NCI-H1436 treated with DMSO at 0.1 percent for 48 hours (cell line): ENCODE measurements at places on chromosomes 13 and 19.

- no peak for DNase-seq
These were observed 1538.2 kb downstream of the UQCRFS1 start for GRCh38 chr19:27674701-27675100.

DNA sequence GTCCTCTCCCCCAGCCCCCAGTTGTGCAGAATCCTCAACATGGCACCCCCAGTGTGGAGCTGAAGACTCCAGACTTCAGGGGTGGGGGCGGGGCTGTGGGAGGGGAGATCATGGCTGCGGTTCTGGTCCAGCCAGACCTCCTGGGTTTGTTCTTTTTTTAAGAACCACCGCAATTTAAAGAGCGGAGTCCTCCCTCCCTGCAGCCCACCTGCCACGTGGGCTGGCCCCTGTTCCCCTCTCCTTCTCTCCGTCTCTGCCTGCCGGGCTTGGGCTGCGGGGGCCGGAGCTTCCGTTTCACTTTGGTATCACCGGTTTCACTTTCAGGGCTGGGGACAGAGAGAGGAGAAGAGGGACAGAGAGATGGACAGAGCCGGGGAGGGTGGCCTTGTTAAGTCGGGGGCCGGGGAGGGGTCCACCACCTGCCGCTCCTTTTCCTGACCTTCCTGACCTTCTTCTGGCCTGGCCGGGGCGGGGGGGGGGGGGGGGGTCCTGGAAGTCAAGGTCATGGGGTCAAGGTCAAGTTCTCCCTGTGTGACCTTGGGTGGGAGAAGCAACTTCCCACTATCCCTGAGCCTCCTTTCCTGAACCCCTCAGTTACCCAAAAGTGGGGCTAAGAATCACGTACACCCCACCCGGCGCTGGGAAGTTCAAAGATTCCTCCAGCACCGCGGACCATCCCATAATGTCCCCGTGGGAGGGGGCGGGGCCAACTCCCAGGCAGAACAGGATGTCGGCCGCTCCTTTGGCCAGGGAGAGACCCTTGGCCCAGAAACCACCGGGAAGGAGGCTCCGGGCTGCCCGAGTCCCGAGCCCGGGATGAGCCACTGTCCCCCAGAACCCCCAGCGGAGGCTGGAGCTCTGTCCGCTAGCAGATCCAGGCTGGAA lies 11.3 kb upstream of the ZBTB7A start:
- DNase-seq: no peak

- DNase-seq: peak; percentile 48
These were observed 258.2 kb upstream of the IRS2 start for GRCh38 chr13:110044551-110045111.

DNA sequence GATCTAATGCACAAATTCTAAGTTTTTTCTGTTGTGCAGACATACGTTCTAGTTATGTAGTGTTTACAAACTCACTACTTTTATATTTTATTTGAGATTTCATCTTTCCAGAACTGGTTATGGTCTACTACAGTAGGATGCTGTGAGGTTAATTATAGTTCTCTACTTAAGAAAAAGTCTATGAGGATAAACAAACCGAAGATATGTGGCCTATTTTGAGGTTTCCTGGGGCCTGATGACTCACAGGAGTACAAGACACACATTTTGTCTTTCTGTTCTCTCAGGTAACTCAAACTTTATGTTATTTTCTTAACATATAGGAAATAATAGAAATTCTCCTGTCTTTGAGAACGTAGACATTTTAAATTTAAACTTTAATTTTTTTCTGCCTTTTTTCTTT lies 45.1 kb downstream of the PCDH20 start:
- no peak for DNase-seq

DNA sequence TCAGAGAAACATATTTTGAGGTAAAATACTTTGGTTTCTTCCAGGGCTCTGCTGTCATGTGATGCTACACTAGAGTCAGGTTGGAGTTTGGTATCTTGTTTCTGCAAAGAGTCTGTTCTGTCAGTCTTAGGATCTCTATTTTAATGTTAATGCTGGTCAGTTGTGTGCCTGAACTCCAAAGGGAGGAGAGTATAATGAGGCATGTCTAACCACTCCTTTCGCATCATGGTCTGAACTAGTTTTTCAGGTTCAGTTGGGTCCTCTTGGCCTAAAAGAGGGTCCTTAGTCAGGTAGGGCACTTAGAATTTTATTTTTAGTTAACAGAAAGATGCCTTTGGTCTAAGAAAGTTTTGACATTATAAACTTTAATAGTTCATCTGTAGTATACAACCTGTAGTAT lies 78.2 kb downstream of the FNDC3A start:
- DNase-seq: no peak

GRCh38 chr13:85887406-85887805 lies 88.2 kb upstream of the SLITRK6 start:
- DNase-seq: no peak

DNA sequence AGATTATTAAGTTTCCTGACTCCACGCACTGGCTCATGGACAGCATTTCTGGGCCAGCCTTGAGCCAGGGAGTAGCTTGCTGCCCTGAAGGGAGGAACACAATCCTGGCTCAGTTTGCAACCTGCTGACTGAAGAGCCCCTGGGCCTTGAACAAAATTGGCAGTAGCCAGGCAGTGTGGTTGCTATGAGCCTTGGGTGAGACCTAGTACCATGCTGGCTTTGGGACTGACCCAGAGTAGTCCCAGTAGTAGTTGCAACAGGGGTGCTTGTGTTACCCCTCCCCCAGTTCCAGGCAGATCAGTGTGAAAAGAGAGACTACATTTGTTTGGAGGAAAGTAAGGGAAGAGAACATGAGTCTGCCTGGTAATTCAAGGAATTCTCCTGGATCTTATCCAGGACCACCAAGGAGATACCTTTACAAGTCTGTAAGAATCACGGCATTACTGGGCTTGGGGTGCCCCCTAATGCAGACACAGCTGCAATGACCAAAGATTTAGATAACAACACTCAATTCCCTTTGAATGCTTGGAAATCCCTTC lies 22.0 kb downstream of the ITGBL1 start:
- DNase-seq: no peak

- no peak for DNase-seq
These were observed 293.3 kb upstream of the MAB21L1 start for GRCh38 chr13:35769812-35770211.

DNA sequence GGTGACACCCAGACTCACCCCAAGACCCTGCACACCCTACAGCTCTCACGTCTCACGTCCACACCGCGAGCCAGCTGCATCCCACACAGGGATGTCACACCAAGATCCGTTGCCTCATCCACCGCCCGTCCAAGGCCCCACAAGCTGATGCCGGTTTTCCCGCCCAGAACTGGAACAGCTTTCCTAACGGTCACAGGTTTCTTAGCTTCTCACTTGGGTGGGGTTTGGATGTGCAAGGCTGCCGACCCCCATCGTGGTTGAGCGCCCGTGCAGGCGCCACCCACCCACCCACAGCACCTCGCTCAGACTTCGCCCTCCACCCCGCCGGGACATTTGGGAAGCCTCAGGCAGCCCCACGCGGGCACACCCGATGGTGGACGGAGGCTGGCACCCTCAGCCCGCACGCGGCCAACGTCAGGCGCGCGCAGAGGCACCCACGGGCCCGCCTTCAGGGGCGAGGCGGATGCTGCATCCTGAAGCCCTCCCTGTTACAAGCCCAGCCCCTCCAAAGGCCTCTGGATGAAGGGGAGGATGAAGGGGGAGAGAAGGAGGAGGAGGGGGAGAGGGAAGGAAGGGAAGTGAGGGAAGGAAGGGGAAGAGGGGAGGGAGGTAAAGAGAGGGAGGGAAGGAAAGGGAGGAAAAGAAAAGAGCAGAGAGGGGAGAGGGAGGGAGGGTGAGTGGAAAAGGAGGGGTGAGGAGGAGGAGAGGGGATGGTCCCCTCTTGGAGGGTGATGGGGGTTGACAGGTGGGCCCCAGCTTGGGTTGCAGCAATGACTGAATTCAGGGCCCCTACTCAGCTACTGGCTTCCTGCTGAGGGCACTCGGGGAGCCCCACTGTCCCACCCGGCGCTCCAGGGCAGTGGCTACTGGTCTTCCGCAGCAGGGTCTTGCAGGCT lies 12.8 kb downstream of the ONECUT3 start:
- no peak for DNase-seq

DNA sequence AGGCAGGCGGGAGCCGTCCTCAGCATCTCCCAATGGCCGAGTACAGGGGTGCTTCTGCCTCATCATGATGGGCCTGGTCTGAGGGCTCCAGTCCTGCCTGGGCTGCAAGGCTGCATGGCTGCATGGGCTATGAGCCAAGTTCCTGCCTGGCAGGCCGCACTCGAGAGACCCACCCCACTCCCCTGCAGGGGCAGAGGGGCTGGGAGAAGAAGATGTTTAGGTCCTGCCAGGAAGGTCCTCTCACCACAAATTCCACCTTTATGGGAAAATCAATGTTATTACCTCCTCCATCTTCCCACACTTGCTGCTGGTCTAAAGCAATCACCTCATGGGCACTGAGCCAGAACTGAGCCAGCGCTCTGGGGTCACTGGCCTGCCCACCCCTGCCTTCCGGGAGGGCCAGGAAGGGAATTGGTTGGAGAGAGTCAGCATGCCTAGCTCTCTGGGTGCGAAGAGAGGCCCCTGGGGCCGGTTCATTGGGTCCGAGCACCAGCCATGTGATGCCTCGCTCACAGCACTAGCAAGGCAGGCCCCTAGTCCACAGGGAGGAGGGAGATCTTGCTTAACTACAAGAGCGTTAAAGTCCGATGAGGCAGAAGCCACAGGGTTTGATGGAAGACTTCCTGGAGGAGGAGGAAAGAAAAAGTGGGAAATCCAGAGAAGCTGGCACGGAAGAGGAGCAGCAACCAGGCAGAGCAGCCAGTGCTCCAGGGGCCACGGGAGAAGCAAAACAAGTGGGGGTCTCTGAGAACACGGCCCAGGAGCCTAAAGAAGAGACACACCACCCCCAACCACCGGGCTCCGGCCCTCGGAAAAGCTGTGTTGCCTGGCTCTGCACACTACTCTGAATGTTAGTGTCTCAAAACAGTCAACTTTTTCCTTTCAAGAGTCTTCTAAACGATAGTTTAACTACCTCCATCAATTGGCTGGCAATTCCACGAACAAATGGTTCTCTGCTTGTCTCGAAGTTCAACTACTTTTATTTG lies 63.1 kb downstream of the CEBPG start:
- no peak for DNase-seq
